Sciatic nerve (tissue), 2 donors: ENCODE measurements at places on chromosomes 16 and 17. TPM values are rescaled to one million over a fixed set of nuclear protein-coding genes. Genes with fewer than 3 reads are reported as not detected.

DNA sequence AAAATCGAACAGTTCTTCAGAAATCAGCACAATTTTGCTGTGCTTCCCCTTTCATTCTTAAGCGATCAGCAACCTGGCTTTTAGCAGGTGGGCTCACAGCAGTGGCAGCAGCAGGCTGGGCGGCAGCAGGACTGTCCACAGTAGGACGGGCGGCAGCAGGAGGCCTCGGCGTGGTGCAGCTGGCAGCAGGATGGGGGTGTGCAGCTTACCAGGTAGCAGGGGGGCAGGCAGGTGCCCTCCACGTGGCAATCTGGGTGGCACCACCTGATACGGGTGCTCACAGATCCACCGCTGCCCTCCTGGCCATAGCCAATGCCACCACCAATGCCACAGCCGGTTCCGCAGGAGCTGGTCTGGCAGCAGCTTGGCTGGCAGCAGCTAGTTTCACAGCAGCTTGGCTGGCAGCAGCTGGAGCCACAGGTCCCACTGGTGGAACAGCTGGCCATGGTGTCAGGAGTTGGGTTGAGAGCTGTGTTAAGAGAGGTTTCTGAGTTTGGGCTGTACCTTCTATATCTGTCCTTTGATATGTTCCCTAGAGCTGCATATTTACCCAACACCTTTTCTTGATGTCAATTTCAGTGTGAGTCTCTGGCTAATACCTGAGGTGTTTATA is at the start of gene KRTAP1-4:
Gene KRTAP1-4, minus strand, starts transcription at position 563 of the 613 bp plus-strand sequence. Its CDS starts 117 bp downstream, at position 446.
- no peak for DNase-seq

DNA sequence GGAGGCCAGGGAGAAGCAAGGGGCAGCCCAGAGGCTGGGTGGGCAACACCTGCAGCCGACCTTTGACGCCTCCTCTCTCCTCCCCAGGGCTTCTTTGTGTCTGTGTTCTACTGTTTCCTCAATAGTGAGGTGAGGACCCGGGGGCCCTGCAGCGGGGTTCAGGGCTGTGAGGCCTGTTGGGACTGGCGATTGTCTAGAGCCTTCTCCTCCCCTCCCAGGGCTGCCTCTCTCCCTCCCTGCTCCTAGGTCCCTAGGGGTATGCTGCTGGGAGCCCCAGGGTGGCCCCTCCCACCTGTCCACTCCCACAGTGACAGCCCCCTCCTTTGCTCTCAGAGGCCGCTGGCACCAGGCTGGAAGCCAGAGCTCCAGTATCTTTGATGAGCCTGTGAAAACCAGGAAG is 10.8 kb upstream of the SPPL2C start:
- no peak for DNase-seq

DNA sequence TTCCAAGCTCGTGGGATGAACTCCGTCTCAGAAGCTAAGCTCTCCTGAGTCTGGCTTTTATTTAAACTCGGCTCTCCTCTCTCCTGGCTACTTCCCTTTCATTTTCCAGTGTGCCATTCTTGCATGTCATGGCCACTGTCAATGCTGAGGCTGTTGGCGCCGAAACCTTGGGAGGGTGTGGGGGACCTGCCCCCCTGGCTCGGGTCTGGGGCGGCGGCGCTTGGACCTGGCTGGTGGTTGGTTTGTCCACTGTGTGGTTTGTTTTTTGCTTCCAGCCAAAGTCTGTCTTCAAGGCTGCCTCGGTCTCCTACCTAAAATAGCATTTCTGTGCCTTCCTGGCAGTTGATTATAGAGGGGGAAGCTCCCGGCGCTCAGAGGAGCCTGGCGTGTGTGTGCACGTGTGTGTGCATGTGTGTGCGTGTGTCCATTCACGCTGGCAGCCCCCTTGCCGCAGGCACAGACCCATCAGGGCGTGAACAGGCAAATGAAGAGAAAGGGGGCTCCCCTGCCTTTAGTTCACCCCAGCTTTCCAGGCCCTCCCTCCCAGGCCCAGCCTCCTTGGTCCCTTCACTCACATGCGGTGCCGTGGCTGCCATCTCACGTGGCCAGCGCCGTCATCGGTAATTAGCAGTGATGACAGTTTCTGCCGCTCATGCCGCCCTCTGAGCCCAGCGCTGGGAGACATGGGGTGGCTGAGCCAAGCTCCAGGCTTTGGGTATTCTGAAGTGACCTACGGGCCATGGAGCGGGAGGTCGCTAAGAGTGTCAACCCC is 179.9 kb downstream of the SEC14L1 start:
- DNase-seq, result peak; percentile 84

DNA sequence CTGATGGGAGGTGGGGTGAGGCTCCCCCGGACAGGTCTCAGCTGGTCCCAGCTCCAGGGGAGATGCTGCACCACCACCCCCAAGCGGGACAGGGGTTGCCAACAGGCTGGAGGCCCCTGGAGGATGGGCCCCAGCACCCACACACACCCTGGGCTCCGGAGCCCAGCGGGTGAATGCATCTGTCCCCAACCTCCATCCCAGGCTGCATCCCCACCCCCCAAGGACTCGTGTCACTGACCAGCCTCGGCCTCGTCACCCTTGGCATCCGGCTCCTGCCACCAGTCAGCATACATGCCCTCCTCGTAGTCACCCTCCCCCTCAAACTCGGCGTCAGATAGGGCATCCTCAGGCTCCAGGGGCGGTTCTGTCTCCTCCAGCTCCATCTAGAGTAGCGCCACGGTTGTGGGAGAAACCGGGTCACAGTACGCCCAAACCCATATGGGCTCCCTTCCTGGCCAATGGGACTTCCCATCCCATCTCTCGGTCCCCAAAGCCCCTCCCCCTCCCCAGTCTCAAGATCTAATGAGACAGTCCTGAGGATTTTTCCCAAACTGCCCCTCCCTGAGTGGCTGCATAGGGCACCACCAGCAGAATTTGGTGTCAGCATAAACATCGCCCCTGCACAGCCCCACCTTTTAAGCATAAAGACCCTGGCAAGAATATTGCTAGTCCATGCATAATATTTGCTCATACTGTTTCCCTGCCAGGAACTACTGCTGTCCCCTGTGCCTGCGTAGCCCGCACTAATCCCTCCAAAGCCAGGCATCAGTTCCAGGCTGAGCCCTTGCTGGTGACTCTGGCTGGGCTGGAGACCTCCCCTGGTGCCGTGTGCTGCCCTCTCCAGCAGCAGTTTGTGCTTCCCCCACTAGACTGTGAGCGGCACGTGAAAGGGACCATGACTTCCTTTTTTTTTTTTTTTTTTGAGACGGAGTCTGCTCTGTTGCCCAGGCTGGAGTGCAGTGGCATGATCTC is 8.4 kb downstream of the P3H4 start:
- DNase-seq, result no peak

DNA sequence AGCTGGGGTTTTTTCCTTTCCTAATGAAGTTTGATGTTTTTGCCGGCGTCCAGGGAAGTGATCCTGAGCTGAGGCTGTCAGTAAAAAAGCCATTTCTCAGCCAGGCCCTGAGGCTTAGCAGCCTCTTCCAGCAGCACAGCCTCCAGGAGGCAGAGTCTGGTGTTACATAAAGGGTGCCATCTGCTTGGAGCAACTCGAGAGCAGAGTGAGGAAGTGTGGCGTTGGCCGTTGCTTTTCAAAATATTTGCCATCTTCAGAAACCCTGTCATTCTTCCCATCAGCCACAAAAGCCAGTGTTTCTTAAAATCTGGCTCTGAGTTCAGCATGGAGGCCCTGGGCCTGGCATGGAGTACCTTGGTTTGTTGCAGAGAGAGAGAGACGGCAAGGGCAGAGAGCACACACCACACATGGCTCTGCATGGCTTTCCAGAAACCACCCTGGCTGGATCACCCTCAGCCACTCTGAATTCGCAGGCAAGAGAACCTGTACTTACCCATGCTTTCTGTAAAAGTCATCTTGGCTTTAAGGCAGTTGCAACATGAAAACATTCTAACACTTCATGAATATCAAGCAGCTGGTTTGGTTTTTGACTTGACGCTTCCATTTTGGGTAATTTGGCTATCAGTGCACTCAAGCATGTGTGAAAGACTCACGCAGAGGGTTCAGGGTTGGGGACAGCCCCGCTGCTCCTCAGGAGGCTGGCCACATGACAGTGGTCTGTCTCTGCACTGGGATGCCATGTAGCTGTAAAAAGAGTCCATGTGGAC is 21.0 kb downstream of the PMM2 start:
- no peak for DNase-seq

- no peak for DNase-seq
Measured at GRCh38 chr16:4690946-4691665, 2.3 kb upstream of the NUDT16L1 start.

DNA sequence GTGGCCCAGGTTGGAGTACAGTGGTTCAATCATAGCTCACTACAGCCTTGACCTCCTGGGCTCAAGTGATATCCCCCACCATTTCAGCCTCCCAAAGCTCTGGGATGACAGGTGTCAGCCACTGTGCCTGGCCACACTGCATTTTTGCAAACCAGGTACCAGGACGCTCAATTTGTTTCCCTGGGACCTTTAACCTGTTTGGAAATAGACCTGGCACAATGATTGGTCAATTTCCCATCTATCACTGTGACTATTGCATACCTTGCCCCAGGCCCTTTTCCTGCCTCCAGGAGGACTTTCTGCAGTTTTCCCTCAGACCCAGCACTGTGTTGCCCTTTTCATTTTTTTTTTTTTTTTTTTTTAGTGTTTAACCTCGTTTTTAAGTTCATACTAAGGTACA is 11.1 kb upstream of the FUS start:
- DNase-seq, result no peak

DNA sequence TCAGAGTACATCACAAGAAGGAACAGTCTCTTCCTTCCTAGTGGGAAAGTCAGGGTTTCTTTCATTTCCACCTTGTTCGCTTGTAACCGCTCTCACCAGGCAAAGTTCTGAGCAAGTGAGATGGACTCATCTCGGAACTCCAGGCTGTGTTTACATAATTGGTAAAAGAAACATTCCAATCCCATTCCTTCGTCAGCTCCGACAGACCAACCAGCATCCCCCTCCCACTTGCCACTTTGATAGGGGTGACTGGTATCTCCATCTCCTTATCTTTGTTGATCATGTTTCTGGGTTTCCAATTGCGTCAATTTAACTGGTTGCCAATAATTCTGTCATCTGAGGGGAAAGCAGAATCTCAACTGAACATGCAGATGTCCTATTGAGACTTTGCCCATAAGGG is 36.8 kb upstream of the LYRM9 start:
- DNase-seq, result no peak

GRCh38 chr16:73339821-73340220 is 291.9 kb upstream of the ZFHX3 start:
- no peak for DNase-seq

- DNase-seq, result no peak
Measured at GRCh38 chr16:66402166-66402565, 24.9 kb upstream of the BEAN1 start.

- no peak for DNase-seq
Measured at GRCh38 chr16:86723689-86724088, 145.3 kb downstream of the FOXL1 start.

GRCh38 chr16:81688182-81688581 is 90.9 kb upstream of the PLCG2 start:
- DNase-seq, result no peak

GRCh38 chr16:31367853-31368252 is 12.9 kb downstream of the ITGAX start:
- no peak for DNase-seq

DNA sequence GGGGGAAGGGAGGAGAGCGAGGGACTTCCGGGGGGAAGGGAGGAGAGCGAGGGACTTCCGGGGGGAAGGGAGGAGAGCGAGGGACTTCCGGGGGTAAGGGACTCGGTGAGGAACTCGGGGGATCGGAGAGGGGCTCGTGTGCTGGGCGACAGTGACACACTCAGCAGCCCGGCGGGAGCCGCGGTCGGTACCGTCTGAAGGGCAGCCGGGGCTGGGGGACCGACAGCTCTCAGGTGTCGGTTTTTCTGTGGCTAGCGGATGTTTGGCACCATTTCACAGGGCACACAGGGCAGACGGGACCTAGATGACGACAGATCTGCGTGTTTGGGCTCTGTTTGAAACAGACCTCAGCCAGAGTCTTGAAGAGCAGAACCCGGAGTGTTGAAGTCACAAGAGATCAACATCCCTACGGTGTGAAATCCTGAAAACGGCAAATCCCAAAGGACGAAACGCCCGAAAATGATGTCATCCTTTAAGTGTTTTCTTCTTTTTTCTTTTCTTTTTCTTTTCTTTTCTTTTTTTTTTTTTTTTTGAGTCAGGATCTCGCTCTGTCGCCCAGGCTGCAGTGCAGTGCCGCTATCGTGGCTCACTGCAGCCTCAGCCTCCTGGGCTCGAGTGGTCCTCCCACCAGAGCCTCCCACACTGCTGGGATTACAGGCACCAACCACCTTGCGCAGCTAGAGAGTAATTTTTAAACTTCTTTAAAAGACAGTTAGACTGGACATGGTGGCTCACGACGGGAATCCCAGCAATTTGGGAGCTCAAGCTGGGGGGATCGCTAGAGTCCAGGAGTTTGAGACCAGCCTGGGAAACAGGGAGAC is 23.9 kb downstream of the ZNF778 start:
- DNase-seq, result peak; percentile 85

Gene FLYWCH1
- 72.5 TPM for total RNA-seq
